SK-MEL-5 (cell line): ENCODE measurements at places on chromosomes 3 and 15.

- DNase-seq: no peak
These were observed 83.5 kb upstream of the NAALADL2 start for GRCh38 chr3:174775603-174776002.

GRCh38 chr3:128076483-128077201 lies 24.4 kb downstream of the SEC61A1 start:
- DNase-seq: no peak

- DNase-seq: no peak
These were observed 83.8 kb upstream of the TPM1 start for GRCh38 chr15:62958528-62959363.

DNA sequence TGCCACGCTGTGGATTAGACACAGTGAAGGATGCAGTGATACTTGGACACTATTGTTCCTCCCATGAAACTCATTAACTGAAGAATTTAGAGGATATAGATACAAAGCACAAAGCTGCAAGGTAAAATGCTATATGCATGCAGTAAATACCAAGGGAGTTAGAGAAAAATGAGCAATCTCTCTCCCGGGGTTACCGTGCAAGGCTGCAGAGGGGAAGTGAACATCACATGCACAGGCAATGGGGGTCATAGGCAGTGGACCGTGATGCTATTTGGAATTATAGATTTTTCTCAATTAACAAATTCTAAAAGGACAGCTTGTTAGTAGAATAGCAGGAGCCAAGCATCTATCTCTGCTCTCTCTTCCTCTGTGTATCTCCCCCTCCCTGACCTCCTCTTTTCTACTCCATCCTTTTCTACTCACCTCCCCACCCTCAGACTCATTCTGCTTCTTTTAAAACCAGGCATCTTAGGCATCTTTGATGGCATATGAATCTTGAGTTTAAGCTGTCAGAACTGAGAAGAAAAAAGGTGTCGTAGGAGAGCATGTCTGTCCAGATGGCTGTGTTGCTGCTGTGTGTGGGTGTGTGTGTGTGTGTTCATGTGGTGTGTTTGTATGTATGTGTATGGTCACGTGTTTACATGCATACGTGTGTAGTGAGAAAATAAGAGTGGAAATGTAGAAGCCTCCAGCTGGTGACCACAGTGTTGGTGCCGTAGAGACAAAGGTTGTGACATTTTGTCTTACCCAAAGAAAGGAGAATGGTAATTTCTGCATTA lies 339.0 kb downstream of the EPHB1 start:
- DNase-seq: no peak

GRCh38 chr15:35546511-35547381 lies 781 bp upstream of the DPH6 start:
- no peak for DNase-seq

GRCh38 chr3:64140651-64141050 lies 84.6 kb downstream of the PRICKLE2 start:
- no peak for DNase-seq

GRCh38 chr15:95280711-95281110 lies 1049.3 kb downstream of the MCTP2 start:
- DNase-seq: no peak

- DNase-seq: no peak
These were observed 69.1 kb downstream of the DCLK3 start for GRCh38 chr3:36695113-36695768.

- no peak for DNase-seq
These were observed 1212.3 kb upstream of the GBE1 start for GRCh38 chr3:82973791-82974190.

DNA sequence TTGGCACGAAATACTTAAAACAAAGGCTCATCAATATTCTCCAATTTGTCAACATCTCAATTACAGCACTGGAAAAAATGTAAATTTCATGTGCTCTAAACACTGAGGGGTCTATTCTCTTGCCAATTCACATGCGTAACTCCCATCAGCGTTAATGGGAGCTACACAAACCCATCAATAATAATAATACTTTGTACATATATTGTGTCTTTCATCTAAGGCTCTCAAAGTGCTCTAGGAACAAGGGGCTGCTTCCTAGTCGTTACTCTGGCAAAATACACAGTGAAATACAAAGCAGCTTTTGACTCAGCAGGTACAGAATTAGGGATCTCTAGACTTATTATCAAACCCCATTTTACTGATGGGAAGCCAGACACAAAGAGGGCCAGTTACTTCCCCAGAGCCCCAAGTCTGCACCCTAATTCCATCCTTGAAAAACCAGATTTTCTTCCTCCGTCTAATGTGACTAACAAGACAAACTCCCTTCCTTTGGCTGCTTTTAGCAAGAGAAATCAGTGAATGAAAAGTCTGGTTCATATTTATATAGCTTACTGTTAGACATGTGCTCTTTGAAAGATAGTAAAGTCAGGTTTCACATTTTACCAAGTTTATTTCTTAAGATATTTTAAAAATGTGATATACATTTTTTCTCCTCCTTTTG lies 20.0 kb downstream of the MEIS2 start:
- no peak for DNase-seq

DNA sequence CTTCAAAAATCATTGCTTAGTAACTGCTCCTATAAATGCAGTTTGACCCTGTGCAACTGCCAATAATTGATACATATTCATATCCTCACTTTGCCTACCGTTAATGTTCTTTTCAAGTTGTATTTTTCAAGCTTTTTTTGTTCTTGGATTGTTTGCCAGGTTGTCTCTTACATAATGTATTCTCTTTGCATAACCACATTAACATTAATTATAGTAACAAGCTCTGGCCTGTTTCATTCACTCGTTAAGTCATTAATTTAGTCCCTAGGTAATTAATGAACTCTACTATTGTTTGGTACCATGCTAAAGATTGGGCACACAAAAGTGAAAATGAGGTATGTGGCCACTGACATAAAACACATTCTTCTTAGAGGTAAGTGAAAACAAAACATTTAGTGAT lies 1338.8 kb downstream of the NSUN3 start:
- DNase-seq: no peak

DNA sequence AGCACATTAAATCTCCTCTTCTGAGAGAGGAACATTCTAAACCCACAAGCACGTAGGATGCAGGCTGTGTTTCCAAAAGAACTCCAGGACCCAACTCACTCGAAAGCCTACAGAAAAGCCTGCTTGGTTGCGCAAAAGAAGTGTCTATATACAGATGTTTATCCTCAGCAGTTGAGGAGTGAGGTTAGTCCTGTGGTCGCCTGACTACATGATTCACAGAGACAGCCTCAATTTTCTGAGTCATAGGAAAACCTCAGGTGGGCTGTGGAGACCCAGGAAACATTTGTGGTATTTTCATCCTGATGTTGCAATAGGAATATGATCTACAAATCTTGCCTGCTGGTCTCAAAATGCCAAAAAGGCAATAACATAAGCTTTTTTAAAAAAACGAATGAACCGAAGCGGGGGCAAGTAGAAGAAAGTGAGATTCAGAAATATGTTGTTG lies 183.8 kb upstream of the THRB start:
- DNase-seq: peak; percentile 11

- DNase-seq: no peak
These were observed 134.1 kb downstream of the OPA1 start for GRCh38 chr3:193727089-193727488.

DNA sequence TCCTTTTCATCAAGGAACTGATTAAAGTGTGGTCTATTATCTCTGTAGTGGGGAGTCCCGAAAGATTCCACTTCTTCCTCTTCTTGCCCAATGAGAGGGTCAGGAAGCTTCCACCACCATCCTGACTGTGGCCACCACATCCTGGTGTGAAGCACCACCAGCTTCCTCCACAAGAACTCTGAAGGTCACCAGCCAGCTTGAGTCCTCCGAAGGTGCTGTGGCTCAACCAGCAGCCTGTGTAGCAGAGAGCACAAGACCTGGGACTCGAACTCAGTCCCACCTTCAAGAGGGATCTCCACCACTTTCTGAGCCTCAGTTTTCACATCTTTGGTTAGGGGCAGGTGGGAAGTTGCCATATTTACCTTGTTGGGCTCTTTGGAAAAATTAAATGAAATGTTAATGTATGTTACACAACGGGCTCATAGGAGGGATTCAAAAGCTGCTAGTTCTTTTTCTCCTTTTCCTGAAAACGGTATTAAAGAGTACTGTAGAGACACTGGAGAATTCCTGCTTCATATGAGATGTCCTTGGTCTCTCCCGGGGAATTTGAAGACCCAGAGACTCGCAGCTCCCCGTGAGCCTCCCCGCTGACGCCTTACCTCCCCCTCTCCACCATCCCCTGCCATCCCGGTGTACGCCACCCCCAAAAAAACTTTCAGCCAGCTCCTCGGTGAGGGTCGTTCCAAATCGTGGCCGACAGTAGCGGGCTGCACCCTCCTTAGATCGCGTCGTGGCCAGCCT lies 816 bp upstream of the ACAN start:
- DNase-seq: no peak

- no peak for DNase-seq
These were observed 616.1 kb downstream of the OTOL1 start for GRCh38 chr3:162112719-162113118.

GRCh38 chr3:64093825-64094712 lies 70.8 kb upstream of the PSMD6 start:
- no peak for DNase-seq

GRCh38 chr3:143786219-143787191 lies 61.8 kb downstream of the SLC9A9 start:
- no peak for DNase-seq

GRCh38 chr3:112333002-112333380 lies at the start of gene CD200:
CD200 (plus strand) TSS chr3:112333156; CDS start chr3:112333213, 57 bp downstream.
- DNase-seq: no peak

- DNase-seq: peak; percentile 42
These were observed 119.9 kb downstream of the LMLN start for GRCh38 chr3:198079771-198080520.

DNA sequence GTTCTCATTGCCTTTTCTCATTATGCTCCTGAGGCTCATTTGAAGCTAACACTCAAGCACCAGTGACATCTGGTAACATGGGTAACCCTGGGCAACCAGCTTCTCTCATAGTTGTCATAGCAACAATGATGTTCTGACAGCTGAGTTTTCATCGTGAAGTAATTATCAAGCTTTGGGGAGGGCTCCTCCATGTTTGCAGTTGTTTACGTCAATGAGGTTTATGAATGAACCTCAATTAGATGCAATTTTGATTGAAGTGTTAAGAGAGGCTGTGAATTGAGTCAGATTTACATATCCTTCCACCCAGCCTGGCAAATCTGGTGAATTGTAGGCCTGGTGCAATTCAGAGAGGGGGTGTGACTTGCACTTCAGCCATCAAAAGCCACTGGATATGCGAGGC lies 119.3 kb upstream of the CHD2 start:
- no peak for DNase-seq

DNA sequence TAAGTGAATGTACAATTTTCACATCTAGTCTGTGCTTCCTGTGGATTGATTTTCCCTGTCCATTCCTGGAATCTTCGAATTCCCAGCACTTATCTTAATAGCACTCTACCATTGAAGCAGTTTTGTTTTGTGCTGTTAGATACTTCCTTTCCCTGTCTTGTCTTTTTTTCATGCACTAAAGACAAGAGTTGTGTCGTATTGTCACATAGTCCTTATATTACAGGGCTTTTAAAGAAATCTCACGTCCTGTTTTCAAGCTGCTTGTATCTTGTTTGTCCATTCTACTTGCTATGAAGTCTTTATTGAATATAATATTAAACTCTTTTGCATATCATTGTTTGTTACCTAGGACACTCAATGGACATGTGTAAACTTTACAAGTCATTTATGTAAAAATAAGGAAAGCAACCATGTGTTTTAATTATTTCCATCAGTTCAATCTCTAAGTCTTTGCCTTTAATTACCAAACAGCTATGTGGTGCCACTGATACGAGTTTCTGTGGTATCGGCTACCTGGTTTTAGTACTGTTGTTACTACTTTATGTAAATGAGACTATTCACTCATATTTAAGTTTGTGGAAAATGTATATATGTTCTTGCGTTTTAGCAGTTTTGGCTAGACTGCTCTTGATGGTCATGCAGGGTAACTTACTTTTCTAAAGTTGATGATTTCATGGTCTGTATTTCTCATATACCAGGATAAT lies 10.3 kb downstream of the PIK3CA start:
- DNase-seq: no peak

DNA sequence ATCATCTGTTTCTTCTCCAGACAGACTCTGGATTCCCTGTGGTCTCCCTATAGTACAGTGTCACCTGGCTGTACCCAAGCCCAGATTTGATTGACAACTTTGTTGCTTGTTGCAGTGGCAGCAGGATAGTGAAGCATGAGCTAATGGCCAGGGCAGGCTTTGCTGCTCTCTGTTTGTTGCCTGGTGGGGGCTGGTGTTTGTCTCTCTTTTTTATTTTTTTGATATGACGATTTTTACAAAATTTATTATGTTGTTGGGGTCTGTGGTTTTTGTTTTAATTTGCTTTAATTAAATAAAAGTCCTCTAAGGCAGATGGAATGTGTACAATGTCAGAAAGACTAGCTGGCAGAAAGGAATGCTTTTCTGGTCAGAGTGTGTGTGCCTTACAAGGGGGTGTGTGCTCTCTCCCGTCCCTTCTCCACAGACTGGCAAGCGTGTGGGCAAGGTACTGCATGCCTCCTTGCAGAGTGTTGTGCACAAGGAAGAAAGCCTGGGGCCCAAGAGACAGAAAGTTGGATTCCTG lies 15.2 kb upstream of the CLEC3B start:
- no peak for DNase-seq

- no peak for DNase-seq
These were observed 282.0 kb upstream of the TPM1 start for GRCh38 chr15:62760538-62760937.
